Eye (tissue), 1 donor: ENCODE measurements at places on chromosomes 11 and 22.

DNA sequence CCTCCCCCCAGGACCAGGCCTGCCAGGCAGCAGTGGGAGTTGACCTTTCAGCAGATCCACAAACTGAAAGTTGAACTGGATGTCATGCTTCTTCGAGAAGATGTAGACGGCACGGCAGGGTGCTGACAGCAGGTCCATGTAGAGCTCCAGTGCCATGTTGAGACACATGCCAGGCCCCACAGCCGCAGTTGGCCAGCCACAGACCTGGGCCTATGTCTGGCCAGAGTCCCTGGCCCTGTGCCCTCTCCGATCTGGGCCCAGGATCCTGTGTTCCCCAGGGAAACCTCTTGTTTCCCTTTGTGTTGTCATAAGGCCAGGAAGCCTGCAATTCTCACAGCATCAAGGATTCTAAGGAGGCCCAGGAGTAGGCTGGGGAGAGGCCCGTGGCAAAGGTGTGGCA is at the start of gene GSTT4:
Gene GSTT4, minus strand, starts transcription at position 253 of the 400 bp plus-strand sequence. Its CDS starts 97 bp downstream, at position 156.
- DNase-seq: no peak

DNA sequence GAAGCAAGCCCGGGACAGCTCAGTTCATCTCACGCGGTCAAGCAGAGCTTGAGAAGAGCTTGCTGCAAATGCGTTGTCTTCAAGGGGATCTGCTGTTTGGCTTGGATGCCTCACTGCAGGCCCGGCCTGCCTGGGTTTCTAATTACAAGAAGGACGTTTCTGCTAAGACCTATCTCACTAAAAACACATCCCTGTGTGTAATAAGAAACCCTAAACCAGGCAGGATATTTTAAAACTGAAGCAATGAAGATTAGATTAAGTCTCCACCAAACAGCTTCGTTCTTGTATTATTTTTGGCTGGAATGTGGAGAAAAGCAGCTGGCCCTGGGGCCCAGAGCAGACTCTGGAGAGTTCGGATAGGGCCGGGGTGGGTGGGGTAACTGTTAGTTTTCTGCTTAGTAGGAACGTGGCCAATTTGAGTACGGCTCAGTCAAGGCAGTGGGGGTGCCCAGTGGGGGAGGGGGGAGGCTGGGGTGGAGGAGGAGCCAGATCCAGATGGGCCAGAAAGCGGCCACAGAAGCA is 6.0 kb downstream of the PKNOX2 start:
- DNase-seq: peak; percentile 85

DNA sequence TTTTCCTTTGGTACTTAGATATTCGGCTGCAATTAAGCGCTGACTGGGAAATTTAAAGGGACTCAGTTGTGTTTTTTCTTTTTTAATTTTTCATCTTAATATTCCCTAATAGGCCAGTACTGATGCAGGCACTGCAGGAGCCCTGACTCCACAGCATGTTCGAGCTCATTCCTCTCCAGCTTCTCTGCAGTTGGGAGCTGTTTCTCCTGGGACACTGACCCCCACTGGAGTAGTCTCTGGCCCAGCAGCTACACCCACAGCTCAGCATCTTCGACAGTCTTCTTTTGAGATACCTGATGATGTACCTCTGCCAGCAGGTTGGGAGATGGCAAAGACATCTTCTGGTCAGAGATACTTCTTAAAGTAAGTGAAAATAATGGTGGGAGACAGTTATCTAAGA is 3.8 kb downstream of the YAP1 start:
- DNase-seq: no peak

DNA sequence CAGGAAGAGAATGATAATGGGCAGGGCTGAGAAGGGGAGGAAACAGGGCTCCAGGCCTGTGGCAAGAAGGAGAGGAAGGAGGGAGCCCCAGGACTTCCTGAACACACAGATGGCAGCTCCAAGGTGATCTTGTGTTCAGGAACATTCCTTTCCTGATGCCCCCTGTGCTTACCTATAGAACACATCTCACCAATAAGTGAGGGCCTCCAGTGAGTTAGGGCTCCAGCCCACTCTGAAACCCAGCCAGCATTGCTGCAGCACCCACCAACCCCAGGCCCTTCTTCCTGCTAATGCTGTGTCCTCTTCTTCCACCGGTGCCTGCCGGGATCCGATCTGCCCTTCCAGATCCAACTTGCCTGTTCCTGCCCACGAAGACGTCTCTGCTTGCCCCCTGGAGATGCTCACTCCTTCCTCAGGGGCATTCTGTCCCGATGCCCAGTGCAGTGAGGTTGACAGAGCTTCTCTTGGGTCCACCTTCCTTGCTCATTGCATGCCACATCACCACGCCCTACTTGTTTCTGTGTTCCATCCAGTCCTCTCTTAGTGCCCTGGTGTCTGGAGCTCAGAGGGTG is 17.4 kb downstream of the ANKK1 start:
- no peak for DNase-seq
